ENCODE measurements at places on chromosomes 4 and X.

GRCh38 chrX:54042609-54043021, 1.7 kb downstream of the PHF8 start:
- DNase-seq = peak; percentile 34

DNA sequence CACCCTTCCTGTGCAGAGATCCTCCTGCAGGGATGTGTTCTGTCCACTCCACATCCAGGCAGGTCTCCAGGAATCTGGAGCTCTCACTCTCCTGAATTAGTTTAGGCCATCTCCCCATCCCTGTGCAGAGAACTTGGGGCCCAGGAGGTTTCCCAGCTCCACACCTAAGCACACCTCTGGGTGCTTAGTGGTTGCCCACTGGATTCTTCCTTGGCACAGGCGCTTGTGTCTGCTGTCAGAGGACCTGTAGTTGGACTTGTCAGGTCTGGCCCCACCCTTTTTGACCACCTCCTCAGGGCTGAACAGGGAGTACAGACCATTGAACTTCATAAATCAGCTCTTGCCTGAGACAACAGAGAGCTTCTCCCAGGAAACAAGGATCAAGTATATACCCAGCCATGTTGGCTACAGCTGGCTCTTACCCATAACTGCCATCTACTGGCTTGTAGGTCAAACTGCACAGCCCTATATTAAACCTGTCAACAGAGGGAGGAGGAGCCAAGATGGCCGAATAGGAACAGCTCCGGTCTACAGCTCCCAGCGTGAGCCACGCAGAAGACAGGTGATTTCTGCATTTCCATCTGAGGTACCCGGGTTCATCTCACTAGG, 275.5 kb downstream of the PPARGC1A start:
- peak; percentile 37 for DNase-seq

- no peak for DNase-seq
Measured at GRCh38 chr4:115332078-115332477, 218.7 kb upstream of the NDST4 start.

- peak; percentile 61 for DNase-seq
Measured at GRCh38 chrX:110167952-110168451, 149.9 kb downstream of the AMMECR1 start.

- peak; percentile 52 for DNase-seq
Measured at GRCh38 chr4:3821580-3822229, 55.5 kb downstream of the ADRA2C start.

GRCh38 chrX:112844250-112844649, 3.6 kb upstream of the AMOT start:
- no peak for DNase-seq

GRCh38 chr4:15913631-15913970, 24.9 kb downstream of the FGFBP1 start:
- no peak for DNase-seq

DNA sequence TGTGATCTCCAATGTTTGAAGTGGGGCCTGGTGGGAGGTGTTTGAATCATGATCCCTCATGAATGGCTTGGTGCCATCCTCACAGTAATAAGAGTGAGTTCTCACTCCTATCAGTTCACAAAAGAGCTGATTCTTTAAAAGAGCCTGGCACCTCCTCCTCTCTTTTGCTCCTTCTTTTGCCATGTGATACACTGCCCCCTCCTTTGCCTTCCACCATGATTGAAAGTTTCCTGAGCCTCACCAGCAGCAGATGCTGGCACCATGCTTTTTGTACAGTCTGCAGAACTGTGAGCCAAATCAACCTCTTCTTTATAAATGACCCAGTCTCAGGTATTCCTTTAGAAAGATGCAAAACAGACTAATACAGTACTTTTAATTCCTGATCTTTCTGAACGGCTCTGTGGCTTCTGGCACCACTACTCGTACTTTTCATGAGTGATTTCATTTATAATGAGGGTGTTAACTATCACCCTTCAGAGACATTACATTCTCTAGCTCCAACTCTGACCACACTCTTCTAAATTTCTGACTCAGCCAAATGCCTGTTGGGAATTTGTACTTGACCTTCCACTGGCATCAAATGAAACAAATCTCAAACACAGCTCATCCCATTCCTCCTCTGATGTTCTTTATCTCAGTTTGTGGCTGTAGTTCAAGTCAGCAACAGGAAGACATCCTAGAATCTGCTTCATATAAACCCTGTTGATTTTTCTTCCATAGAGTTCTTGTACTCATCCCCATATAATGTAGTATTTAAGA, 4.2 kb downstream of the UFSP2 start:
- no peak for DNase-seq

DNA sequence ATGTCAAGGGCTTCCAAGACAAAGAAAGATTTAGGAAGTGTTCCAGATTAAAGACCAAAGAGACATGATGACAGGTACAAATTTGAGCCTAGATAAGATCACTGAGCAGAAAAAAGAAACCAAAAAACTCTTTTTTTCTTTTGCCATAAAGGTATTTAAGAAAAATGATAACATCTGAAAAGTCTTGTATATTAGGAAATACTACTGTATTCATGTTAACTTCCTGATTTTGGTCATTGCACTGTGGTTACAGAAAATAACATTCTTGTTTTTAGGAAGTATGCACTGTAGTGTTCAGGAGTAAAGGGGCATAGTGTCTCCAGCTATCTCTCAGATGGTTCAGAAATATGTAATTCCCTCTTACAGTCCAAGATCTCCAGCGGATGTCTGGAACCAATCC, 37.1 kb downstream of the RWDD4 start:
- no peak for DNase-seq

DNA sequence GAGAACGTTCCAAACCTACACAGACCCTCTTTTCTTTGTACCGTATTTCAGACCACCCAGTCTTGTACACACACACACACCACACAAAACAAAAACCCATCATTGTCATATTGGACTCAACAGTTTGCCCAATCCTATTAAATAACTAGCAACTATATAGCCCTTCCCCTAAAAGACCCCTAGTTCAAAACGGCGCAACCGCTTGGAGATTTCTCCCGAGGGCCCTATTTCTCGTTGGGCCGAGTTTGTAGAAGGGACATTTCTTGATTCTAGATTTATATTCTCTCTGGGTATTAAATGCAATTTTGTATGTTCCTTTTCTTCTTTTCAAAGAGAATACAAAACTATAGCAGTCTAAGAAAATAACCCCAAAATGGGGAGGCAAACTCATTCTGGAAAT, 547 bp upstream of the PDGFRA start:
- no peak for DNase-seq

DNA sequence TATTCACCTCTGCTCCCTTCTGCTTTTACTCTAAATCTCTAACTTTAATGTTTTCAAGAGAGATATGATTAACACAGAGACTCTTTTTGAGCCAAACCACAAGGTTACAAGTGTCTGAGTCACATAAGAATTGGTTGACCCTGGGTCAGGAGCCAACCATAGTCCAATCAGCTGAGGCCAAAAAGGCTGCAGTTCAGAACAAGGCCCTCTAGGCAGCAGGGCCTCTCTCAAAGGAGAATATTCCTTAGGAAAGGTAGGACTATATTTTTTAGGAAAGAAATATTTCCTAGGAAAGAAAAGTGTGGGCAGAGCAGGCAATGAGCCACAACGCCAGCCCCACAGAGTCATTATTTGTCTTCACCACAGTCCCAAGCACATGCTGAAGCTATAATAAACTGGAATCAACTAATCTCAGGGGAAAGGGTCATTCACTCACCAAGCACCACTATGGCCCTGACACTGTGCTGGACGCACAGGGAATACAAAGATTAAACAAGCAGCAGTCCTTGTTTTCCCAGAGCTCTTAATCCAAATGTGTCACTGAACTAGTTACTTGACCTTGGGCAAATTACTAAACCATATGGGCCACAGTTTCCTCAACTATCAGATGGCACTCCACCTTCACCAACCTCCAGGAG, 2.2 kb downstream of the ATP8A1 start:
- peak; percentile 53 for DNase-seq

DNA sequence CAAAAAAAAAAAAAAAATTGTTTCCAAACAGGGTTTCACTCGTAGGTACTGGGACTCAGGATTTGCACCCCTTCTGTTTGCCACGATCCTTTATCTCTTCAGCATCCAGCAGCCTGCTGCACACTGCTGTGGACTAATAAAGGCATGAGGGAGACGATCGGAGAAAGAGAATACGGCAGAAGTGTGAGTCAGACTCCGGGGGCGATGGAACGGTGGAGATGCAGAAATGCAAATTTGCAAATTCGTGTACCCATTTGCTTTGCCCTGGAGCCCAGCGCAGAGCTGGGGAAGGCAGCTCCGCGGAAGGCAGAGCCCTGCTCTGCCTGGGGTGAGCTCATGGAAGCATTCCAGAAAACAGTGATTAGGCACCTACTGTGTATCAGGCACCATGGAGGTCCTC, 270.3 kb downstream of the ASMT start:
- DNase-seq = no peak

DNA sequence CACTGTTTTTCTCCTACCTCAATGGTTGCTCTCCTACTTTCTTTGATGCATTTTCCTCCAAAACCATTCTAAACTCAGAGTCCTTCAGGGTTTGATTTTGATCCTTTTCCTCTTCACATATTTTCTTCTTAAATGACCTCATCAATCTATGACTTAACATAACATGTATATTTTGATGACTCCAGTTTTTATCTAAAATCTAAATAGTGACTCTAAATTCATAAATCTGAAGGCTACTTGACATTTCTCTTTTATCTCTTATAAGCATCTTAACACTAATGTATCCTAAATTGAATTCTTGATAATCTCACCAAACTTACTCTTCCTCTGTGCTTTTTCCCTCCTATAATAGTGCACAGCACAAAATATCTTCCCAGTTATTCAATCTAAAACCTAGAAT, 4.7 kb upstream of the ARHGEF38 start:
- no peak for DNase-seq

- DNase-seq = no peak
Measured at GRCh38 chrX:110087485-110088356, 84.8 kb downstream of the TMEM164 start.
